ENCODE measurements at places on chromosomes 5 and 9.

DNA sequence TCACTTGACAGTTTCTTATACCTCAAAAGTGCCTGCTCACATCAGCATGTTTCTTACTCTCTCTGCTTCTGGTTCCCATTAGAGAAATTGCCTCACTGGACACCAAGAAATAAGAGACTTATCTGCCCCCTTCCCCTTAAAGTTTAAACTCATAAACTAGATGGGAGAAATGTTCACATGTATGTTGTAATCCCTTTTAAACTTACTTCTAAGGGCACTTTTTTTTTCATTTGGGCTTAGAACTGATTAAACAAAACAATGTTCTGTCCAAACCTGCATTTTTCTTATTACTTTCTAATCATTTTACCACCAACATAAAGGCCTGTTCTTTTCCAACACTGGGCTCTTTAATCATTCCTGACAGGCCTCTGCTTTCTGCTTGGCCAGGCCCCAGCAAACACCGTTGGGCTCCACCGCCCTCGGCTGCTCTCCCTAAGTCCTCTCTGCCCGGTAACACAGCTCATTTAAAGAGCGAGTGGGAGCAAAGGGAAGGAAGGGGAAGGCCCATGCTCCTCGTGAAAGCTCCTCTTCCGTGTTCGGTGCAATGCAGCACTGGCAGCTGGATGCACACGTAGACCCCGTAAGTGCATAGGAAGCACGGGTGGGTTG is 53.4 kb downstream of the ROR2 start:
- no peak for DNase-seq

GRCh38 chr9:116166713-116167112 is 13.1 kb downstream of the PAPPA start:
- no peak for DNase-seq

GRCh38 chr5:157582731-157583620 is 7.4 kb upstream of the ADAM19 start:
- no peak for DNase-seq

- DNase-seq = no peak
Measured at GRCh38 chr9:113057193-113057592, 669 bp upstream of the ZFP37 start.

GRCh38 chr9:100090880-100091279 is 7.9 kb downstream of the ERP44 start:
- DNase-seq = no peak

All from D341Med (cell line).